ENCODE measurements at places on chromosomes 7 and 10. TPM values are rescaled to one million over a fixed set of nuclear protein-coding genes. Genes with fewer than 3 reads are reported as not detected.

SPDYE18 gene
- total RNA-seq, result 0.08 TPM

PAPOLB gene
- total RNA-seq, result not detected

ZNF487 gene
- 2.8 TPM for total RNA-seq

TMEM196 gene
- total RNA-seq, result not detected

MNX1 gene
- total RNA-seq, result not detected

HPSE2 gene
- not detected for total RNA-seq

UBE2D1 gene
- total RNA-seq, result 7.3 TPM

MYOF gene
- total RNA-seq, result 191 TPM

SKIDA1 gene
- 0.53 TPM for total RNA-seq

CYP2C9 gene
- total RNA-seq, result not detected

BAIAP2L1 gene
- total RNA-seq, result 0.82 TPM

CYP2W1 gene
- total RNA-seq, result not detected

SOSTDC1 gene
- total RNA-seq, result not detected

GPER1 gene
- 0.83 TPM for total RNA-seq

MYL7 gene
- 0.82 TPM for total RNA-seq

BCL7B gene
- total RNA-seq, result 16.1 TPM

SSC4D gene
- 0.68 TPM for total RNA-seq

DOCK4 gene
- total RNA-seq, result 8.4 TPM

CTAGE15 gene
- total RNA-seq, result not detected

CDH23 gene
- 0.08 TPM for total RNA-seq

PPIF gene
- 46.5 TPM for total RNA-seq

KLF14 gene
- total RNA-seq, result not detected

UNC5B gene
- 39.1 TPM for total RNA-seq

KCNIP2 gene
- total RNA-seq, result 1.1 TPM

DNAJC9 gene
- 25.7 TPM for total RNA-seq

DLX6 gene
- not detected for total RNA-seq

NOBOX gene
- total RNA-seq, result not detected

CLRN3 gene
- not detected for total RNA-seq

INA gene
- total RNA-seq, result 0.30 TPM

CHAT gene
- total RNA-seq, result not detected

TAF6 gene
- 25.1 TPM for total RNA-seq

SAP25 gene
- 0.08 TPM for total RNA-seq

ARHGAP22 gene
- total RNA-seq, result 28.0 TPM

LEP gene
- 0.94 TPM for total RNA-seq

GNAT3 gene
- not detected for total RNA-seq

PALS2 gene
- 21.9 TPM for total RNA-seq

SLC13A1 gene
- not detected for total RNA-seq

OR2A7 gene
- total RNA-seq, result 0.23 TPM

WDFY4 gene
- total RNA-seq, result not detected

Measured in smooth muscle cell of the coronary artery (primary cell).